ENCODE measurements at places on chromosomes 7 and 10. TPM values are rescaled to one million over a fixed set of nuclear protein-coding genes. Genes with fewer than 3 reads are reported as not detected.

- DNase-seq = no peak
Measured at GRCh38 chr10:84583501-84583900, 255.1 kb downstream of the CCSER2 start.

DNA sequence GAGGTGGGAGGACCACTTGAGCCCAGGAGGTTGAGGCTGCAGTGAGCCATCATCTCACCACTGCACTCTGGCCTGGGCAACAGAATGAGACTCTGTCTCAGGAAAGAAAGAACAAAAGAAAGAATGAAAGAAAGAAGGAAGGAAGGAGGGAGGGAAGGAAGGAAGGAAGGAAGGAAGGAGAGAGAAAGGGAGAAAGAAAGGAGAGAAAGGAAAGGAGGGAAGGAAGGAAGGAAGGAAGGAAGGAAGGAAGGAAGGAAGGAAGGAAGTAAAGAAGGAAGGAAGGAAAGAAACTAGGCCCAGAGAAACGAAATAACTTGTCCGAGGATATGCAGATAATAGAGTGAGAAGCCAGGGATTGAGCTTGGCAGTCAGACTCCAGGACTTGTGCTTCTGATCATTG is 102.1 kb downstream of the SKIDA1 start:
- DNase-seq = no peak

GRCh38 chr7:6639032-6639431 is 1.9 kb downstream of the ZNF316 start:
- no peak for DNase-seq

GRCh38 chr7:156198277-156198676 is 386.0 kb upstream of the SHH start:
- DNase-seq = no peak

GRCh38 chr7:54179321-54180029 is 362.7 kb upstream of the VSTM2A start:
- DNase-seq = no peak

DNA sequence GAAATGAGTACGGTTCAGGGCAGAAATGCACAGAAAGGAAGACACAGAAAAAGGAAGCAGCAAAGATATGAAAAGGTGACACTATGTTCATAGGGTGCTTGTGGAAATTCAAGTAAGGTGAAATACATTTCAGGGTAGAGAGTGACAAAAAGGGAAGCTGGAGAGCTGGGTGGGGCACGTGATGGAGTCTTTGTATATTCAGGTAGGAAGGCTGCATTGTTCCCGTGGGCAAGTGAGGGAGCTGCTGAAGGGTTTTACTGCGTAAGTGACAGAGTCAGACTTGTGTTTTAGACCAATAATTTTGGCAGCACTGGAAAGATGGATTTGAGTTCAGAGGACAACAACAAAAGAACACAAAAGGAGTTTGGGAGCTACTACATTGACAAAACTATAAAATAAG is 35.3 kb upstream of the ANK3 start:
- no peak for DNase-seq

DNA sequence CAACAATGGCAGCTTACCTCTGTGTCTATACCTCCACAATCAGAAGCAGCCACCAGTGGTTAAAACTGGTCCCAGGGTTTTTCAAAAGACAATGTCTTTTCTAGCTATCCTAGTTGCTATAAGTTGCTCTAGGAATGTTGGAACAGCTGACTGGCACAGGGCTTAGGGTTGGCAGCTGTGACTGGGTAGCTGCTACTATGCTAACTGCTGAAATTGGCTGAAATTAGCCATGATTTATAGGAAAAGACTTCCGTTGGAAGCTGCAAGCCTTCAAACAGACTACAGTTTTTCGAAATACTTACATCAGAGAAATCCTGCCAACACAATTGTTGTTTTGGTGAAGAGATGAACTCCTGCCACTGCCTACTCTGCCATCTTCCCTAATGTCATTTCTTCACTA is 102.3 kb downstream of the MKX start:
- DNase-seq = no peak

DNA sequence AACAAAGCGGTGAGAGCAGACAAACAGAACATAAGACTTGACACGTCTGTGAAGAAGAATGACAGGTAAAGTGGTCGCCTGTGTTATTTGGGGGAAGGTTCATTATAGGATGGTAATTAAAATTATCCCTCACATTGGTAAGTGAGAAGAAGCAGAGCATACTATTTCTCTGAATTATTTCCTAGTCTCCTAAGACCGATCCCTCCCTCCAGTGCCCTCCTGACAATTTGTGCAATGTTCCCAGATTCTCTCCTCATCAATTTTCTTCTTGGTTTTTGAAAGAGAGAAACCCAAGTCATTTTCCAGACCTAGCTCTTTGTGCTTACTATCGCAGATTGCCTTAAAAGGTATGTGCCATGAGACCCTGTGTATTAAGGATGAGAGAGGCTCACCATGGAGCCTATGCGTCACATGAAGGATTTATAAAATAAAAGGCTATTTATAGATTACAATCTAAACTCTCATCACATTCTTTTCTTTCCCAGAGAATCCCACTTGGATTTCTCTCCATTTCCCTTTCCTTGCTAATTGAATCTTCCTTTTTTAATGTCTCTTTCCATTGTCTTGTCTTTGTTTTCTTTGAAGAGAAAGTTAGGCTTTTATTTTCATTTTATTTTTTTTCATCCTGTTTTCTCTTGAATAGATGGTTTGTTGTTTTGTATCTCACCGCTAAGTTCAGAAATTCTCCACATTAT is 112.0 kb downstream of the PPP1R3A start:
- no peak for DNase-seq

DNA sequence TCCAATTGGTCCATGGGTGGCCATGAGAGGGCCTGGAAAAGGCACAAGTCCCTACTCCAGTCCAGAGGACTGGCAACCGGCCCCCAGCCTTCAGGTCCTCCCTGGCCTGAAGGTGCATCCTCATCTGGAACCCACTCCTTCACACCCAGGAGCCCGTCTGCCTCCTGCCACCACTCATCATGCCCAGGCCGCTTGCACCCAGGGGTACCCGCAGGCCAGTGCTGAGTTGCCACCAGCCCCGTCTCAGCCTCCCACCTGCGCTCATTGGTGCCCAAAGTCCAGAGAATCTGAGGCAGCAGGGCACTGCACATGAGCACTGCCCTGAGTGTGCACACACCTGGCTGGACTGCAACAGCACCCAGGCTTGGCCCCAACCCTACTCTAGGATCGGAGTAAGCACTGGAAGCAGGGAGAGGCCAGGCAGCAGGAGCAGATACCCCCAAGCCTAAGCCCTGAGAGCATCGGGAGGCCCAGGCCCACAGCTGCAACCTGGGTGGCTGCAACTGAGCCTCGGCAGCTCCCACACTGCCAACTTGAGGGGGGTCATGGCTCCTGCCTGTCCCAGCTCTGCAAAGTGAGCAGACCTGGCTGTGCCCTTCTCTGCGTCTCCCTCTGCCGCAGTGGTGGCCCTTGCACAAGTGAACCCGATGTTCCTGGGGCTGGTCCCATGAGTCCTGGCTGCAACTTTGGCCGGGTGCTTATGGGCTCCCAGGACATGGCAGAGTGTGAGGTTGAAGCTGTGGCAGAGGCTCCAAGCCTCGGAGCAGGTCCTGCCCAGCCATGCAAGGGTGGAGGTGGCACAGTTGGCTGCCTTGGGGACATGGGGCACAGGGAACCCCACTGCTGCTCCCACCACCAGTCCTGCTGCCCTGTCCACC is 44.3 kb downstream of the TCERG1L start:
- no peak for DNase-seq

DNA sequence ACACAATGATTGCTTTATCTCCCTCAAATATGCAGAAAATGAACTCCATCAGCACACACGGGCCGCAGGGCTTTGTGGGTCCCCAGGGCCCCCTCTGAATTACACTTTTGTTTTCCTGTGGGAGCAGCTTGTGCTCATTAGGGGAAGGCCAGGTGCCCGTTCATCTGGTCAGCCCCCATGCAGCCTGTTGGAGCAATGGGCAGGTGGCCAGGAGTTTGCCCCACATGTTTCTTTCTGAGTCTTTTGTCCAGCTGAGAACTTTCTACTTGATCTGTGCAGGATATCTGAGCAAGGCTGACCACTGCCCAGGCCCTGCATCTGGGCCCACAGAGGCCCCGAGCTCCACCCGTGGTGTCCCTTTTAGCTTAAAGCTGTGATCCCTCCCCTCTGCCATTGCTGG is 105.3 kb upstream of the FAM20C start:
- DNase-seq = peak; percentile 1

DNA sequence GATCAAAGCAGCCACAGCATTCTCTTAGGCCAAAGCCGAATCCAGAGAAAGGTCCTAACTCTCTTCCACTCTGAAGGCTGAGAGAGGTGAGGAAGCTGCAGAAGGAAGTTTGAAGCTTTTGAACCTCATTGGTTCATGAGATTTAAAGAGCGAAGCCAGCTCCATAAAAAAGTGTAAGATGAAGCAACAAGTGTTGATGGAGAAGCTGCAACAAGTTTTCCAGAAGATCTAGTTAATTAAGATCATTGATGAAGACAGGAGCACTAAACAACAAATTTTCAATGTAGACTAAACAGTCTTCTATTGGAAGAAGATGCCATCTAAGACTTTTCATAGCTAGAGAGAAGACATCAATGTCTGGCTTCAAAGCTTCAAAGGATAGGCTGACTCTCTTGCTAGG is 17.7 kb upstream of the GALNTL5 start:
- no peak for DNase-seq

DNA sequence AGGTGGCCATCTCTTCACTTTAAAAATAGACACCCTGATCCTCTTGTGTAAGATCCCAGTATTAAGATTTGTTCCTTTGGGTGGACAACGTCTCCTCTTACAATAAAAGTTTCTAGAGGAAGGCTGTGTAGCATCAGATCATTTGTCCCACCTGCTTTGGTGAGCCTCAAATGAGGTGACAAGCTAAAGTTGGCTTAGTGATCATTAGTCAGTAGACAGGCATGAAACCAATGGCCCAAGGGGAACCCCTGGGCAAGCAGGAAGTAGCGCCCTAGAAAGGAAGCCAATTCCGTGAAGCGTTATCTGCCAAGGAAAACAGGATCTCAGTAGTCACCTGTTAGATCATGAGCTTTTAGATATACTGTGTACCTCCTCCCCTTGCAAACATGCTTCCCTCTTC is 66.8 kb downstream of the PCGF5 start:
- DNase-seq = no peak

DNA sequence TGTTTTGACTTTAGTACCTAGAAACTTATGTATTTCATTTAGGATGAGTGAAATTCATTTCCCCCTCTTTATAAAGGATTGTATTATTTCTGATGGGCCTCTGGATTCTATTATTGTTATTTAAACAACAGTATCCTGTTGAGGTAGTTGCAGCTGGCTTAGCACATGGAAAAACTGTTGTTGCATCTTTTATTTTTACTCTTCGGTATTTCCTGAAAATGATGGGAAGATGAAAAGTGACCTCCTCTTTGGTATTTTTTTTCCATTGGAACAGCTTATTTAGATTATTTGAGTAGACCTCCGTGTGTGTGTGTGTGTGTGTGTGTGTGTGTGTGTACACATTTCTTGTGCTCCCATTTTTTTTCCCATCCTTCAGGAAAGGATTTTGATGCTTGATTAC is 129.8 kb downstream of the PRKG1 start:
- no peak for DNase-seq

GRCh38 chr10:84405662-84406061 is 77.3 kb downstream of the CCSER2 start:
- DNase-seq = no peak

DNA sequence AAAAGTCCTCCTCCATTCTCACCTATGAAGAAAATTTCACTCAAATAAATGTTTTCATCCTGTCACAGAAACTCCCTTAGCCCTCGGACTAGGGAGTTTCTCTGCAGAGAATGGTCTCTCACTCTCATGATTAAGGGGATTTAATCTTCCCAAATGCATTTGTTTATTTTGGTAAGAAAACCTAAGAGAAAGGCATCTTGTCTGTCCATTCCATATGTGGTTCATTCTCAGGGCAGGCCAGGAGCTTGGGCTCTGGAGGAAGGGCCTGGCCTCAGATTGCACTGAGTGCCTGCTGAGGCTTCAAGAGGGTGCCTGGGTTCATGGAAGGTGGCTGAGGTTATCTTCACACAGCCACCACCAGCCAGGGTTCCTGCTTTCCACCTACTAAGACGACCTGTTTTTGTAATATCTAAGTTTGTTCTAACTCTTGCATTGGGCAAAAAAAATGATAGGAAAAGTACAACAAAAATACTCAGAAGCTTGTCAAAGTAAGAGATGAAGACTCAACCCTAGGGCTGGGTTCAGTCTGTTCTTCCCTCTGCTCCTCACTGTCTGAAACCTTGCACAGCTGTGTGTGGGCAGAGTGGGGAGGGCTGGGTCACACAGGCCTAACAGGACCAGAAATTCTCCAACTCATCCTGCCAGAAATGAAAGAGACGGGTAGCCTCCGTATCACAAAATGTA is 186.7 kb downstream of the CXCL12 start:
- DNase-seq = no peak

DNA sequence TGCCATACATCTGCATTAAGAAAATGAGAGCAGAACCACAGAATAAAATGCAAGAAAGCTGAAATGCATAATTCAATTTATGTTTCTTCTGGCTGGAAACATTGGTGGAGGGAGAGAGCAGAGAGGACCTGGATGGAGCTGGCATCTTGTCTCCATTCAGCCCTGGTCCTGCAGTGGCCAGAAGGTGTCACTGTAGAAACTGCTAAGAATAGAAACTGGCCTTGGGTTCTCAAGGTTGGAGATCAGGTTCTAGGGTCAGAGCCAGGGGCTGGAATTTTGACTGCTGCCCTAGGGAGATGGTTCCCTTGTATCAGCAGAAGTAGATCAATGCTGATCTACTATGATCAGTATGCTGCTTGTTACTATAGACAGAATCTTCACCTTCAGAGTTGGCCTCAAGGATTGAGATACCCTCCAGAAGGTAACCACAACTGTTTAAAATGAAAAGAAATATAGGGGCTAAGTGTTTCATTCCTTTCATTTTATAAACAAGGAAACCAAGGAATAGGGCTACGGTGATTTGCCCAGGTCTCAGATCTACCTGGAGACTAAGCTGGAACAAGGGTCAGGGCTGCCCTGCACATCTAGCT is 13.1 kb downstream of the TAS2R41 start:
- peak; percentile 28 for DNase-seq

- no peak for DNase-seq
Measured at GRCh38 chr10:111261081-111261615, 184.3 kb downstream of the ADRA2A start.

DNA sequence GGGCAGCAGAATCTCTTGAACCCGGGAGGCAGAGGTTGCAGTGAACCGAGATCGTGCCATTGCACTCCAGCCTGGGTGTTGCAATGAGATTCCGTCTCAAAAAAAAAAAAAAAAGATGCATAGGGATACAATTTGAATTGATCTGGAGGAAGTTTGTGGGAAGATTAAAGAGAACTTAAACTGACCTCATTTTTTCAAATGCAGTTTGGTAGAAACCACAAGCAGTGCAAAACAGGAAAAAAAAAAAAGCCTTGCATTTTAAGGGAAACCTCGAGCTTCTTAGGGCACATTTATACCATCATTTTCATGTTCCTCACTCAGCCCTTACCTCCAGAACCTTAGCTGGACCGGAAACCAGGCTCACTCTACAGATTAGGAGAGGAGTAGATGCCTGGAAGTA is 2.8 kb downstream of the KCTD7 start:
- DNase-seq = no peak

GRCh38 chr7:40644454-40645188 is 509.8 kb downstream of the SUGCT start:
- DNase-seq = no peak

GRCh38 chr7:89757910-89758309 is 396.4 kb upstream of the STEAP1 start:
- DNase-seq = no peak

- no peak for DNase-seq
Measured at GRCh38 chr10:124059551-124059950, 33.8 kb downstream of the CHST15 start.

The CALML3 gene
- total RNA-seq = not detected

The MINDY4 gene
- total RNA-seq = 5.2 TPM

The ATAD1 gene
- 47.8 TPM for total RNA-seq

The RBP4 gene
- total RNA-seq = not detected

The NT5C2 gene
- 63.6 TPM for total RNA-seq

The CLDN3 gene
- total RNA-seq = 14.2 TPM

The GNAT3 gene
- total RNA-seq = not detected

Measured in neural progenitor cell (in vitro differentiated cells).